ENCODE measurements at places on chromosomes 7 and 10.

- DNase-seq: peak; percentile 58
These were observed 94.5 kb downstream of the MAD1L1 start for GRCh38 chr7:2138146-2138765.

DNA sequence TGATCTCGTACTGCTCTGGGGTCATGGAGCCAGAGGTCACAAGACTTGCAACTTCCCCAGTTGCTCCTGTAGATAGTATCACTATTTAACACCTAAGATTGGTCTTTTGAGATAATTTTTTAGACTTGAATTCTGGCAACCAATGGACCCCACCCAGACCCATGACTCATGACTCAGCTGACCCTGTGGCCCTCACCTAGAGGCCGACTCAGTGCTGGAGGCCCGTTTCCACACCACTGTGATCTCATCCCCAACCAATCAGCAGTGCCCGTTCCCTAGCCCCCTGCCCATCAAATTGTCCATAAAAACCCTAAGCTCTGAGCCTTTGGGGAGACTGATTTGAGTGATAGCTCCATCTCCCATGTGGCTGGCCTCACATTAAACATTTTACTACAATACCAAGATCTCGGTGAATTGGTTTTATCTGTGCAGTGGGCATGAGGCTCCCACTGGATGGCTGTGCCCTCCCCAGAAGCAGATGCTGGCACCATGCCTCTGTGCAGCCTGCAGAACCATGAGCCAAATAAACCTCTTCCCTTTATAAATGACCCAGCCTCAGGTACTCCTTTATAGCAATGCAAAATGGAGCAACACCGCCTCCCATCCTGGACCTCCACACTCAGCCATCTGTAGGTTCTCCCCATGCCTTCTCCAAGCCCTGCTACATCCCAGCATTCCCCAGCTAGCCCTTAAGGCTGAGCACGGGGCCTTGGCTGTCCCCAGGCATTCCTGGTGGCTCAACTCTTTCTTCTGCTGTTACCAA, 98.8 kb downstream of the PRKAG2 start:
- DNase-seq: no peak

GRCh38 chr7:113159746-113160339, 41.5 kb upstream of the SMIM30 start:
- DNase-seq: peak; percentile 23

DNA sequence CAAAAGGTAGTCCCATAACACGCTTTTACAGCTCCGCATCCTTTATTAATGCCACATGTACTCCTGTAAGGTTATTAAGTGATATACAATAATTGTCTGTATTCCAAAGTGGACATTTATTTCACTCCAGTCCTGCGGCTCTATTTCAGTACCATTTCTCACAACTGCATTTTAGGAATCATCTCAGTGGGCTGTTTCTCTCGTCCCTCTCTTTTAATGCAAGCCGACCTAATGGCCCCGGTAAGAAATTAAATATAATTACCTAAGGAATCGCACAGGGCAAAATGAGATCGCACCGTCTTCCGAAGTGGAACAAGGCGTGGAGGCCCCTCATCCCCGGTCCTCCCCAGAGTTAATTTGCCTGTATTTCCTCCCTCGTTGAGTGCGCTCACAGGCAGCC, 216.5 kb downstream of the RAB11FIP2 start:
- DNase-seq: no peak

DNA sequence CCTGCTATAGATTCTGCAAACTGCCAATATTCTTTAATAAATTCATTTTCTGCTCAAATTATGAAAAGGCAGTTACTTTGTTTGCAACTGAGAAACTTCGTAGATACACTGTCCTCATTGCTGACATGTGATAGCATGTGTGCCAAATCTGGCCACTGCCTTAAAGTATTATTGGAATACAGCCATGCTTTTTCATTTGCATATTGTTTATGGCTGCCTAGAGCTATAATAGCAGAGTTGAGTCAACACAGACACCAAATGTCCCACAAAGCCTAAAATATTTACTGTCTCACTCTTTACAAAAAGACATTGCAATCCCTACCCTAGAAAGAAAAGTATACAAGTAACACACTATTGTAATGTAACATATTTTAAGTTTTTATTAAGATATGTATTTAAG, 647.4 kb downstream of the XPNPEP1 start:
- DNase-seq: no peak

- peak; percentile 30 for DNase-seq
These were observed 195.8 kb upstream of the HABP2 start for GRCh38 chr10:113356794-113357680.

DNA sequence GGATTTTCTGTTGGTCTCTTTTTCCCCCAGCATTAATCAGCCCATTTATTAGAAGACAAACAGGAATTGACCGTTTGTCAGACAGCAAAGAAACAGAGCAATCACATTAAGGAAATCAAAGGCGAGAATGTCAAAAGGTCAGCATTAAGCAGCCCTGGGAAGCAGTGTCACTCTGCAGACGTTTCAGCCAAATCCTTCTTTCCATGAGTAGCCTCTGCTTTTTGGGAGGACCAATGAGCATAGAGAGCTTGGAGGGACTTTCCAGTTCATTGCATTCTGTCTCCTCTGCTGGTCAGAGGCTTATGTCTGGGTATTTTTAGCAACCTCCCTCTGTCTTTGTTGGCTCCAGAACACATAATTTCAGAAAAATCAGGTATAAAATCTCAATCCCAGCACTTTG, 481.4 kb downstream of the GALNT17 start:
- DNase-seq: no peak

- peak; percentile 28 for DNase-seq
These were observed 3.1 kb upstream of the ABCC2 start for GRCh38 chr10:99779335-99779734.

GRCh38 chr7:81632418-81632817, 137.4 kb downstream of the HGF start:
- DNase-seq: no peak

DNA sequence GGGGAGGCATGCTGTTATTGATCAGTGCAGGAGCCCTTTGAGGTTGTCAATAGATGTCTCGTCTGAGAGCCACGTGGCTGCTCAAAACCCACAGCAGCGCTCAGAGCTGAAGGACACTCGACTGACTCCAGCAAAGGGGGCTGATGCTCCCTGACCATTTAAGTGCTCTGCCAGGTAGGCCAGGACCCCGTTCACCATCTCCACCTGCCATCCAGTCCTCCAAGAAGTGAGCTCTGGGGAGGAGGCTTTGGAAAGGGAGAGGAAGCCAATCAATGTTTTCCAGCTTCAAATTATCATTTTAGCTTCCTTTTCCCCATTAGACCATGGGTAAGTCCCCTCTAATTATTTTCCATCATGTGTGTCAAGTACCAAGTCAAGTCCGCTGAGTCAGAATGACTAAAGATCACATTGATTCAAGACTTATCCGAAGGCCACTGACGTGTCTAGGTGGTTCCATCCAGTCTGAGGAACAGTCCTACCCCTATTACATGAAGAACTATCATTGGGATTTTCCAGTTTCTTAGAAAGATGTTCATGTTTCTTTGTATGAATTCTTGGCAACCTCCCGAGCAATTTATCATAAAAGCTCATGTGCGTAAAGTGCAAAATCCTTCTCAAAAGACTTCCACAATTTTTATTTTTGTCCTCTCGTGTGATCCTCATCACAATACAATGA, 302.6 kb upstream of the LYZL1 start:
- DNase-seq: peak; percentile 12

GRCh38 chr10:8095959-8096358, 41.5 kb downstream of the GATA3 start:
- no peak for DNase-seq

GRCh38 chr7:140540136-140540777, 61.0 kb upstream of the MKRN1 start:
- DNase-seq: no peak

Data from suppressor macrophage treated with lipopolysaccharide for 4 hours (primary cell).